ENCODE measurements at places on chromosomes 6 and 20.

DNA sequence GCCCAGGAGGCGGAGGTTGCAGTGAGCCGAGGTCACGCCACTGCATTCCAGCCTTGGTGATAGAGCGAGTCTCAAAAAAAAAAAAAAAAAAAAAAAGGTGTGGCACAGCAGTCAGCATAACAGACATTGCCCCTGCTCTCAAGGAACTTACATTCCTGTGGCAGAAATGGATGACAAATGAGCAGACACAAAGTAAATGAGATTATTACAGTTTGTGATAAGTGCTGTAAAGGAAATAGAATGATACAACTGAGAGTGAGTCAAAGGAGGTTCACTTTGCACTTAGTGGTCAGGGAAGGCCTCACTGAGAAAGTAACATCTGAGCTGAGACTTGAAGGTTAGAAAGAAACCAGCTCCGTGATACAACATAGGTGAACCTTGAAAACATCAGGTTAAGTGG is 36.4 kb downstream of the CEP250 start:
- DNase-seq = no peak

DNA sequence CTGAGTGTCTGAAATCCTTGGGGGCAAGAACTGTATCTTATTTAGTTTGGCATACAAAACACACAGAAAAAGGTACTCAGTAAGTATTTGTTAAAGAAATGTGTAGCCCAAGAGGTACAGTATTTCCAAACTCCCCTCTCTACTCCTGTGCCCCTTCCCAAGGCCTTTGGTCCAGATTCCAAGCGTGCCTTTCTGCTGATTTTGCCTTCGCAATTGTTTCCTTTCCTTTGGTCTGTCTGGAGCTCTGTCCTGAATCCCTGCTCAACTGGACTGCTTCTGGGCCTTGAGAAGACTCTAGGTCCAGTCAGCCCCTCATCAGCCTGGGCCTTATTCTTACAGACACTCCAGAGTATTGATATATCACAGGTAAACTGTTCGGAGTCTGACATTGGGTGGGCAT is 122.2 kb upstream of the SYNCRIP start:
- DNase-seq = no peak

DNA sequence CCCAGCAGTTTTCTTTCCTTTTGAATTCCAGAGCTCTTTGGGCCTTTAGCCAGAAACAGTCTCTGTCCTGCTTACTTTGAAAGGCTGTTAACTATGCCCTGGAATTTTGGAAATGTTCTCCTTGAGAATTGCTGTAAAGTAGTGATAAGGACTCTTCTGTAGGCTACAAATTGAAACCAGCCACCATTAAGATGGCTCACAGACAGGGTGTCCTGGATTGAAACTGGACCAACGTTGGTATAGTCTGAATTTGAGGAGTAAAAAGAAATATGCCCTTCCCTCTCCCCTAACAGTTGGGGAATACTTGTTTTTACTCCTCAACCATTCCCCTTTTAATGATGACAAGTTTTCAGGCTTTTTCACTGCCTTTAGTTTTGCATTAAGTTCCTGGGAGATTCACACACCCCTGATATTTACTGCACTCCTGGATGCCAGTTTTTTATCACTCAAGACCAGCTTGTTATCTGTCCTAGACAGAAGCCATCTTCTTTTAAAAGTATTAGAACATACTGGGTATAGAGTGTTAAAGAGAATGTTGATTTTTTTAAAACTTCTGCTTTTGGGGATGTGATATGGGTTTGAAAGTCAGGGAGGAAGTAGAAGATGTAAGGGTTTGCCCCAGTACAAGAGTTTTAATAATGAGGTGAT is 21.9 kb downstream of the TOP1 start:
- no peak for DNase-seq

DNA sequence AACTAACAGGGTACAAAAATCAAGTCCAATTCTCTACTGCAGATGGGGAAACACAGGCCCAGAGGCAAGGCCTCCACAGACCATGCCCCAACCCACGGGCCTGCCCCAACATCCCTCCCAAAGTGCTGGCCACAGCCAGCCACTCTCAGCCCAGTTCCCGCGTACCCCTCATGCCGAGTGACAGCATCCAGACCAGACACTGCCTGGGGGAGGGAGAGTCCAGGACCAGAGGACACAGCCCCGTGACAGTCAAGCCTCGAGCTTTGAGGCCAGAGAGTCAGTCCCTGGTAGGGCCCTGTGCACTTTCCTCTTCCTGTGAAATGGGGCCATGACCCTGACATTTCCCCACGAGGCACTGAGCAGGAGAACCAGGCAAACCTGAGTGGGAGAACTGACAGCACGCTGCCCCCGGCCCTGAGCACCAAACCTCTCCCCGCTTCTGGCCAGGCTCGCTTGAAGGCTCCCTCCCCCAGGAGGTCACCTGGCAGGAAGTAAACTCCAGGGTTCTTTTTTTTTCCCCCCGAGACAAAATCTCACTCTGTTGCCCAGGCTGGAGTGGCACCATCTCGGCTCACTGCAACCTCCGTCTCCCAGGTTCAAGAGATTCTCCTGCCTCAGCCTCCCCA is 4.9 kb downstream of the MYL9 start:
- no peak for DNase-seq

- no peak for DNase-seq
Measured at GRCh38 chr6:31597006-31597405, 4.2 kb upstream of the NCR3 start.

DNA sequence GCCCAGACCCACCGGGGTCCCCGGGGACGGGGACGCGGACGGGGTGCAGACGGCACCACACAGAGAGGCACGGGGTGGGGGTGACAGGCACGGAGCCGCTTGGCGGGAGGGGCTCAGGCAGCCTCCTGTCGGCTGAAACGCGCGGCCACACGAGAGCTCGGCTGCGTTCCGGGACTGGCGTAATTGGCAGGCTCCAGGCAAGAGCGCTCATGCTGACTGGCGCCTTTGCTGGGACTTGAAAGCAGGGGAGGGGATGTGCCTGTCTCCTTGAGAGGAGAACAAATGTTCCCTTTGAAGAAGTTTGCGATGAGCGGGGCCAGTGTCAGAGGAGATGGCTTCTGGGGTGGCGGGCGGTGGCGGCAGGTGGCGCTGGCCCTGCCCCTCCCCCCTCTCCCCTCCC is 25.8 kb downstream of the BHLHE23 start:
- DNase-seq = no peak

DNA sequence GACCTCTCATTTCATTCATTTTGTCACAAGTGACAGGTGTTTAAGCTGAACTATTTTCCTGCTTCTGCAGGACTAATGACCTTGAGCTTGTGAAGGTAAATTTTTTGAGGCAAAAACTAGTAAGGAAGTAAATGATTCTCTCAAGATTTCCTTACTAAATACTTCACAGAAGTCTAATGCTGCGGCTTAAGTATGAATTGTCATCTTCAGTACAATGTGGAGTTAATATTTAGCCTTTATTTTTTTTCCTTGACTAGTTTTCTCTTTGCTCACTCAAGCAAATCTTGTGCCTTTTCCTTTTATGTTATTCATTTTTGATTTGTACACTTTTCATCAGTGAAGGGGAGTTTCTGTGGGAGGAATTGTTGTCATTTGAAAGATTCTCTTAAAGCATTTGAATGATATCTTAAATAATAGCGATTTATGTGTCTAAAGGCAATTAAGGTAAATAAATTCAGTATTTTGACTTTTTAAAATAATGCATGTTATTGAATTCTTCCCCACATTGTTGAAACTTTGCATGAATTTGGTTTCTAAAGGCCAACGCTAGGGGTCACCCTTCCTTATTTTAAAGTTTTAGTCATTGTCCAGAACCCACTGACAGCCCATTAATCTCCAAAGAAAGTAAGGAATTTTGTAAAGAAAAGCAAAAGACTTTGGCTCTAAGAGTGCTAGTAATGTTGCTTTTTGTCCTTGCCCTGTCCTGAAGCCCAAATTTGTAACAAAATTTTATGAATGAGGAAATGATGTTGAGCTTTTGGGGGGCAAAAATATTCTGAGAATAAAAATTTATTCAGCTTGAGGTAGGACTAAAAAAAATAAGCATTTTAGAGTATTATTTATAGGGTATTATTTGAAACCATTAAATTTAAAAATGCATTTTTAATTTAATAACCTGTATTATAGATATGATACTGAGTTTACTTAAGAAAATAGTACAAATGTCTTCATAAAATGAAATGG is 157.4 kb upstream of the LAMA2 start:
- DNase-seq = peak; percentile 9

- DNase-seq = no peak
Measured at GRCh38 chr20:59748619-59749191, 144.4 kb downstream of the PHACTR3 start.

DNA sequence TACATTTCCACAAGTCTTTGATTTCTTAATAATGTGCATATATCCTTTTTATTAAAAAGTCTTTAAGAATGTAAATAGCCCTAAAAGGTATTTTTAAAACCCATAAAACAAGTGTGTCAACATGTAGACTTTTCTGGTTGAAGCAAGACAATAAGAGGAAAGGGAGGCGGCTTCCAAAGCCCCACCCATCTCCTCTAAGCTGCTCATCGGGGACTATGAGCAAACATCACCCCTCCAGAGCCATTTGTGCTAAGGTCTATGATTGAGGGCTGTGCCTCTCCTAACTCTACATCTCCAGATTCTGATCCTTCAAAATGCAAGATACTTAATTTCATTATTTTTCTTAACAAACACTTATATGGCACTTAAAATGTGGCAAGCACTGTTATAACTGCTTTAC is 2.5 kb upstream of the NAA20 start:
- DNase-seq = no peak

- no peak for DNase-seq
Measured at GRCh38 chr6:73051147-73051546, 174.1 kb downstream of the KHDC1L start.

DNA sequence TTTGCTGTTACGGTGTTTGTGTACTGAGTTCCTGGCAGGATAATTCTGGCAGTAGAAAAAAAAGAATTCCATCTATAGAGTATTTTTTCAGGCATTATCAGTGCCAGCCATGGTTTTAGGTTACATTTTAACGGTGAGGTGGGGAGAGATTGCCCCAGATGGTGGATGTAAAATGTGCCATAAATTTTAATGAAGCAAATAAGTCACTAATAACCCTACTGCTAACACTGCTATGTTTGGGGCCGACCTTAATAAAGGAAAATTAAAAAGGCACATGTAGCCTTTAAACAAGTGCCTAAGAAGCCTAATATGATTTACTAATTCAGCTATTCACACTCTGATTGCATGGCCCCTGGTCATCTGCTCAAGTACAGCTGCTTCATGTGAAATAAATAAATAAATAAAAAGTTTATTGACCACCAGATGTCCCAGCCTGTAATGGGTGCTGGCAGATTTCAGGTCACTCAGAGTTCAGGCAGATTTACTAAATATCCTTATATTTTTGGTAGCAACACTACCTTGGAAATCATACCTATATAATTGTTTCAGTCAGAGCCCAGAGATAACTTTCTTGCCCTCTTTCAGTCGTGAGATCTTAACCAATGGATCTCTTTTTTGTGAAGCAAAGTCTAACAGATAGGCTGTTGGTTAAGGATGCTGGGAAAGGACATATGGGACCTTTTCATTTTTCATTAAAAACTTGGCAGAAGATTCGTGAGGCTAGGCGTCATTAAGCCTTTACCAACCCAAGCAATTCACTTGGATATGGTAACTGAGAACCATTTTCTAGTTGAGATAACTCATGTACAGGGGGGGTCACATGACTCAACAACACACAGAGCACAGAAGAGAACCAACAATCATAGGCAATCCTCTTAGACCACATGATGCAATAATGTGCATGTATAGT is 495.0 kb upstream of the NRSN1 start:
- DNase-seq = no peak

DNA sequence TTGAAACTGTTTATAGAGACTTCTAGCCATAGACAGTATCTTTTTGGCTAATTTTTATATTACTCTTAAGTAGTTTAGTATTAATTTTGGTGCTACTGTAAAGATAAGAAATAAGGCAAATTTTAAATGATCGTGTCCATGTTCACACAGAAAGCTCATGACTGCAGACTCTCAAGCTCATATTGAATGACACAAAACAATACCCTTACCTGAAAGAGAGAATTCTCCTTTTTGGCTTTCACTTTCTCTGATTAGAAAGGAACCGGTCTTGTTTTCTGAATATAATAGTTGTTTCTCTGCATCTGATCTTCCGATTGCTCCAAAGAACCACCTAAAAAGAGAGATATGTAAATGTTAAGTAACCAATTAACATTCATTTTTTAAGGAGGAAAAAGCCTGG is 57.0 kb downstream of the FRK start:
- no peak for DNase-seq

DNA sequence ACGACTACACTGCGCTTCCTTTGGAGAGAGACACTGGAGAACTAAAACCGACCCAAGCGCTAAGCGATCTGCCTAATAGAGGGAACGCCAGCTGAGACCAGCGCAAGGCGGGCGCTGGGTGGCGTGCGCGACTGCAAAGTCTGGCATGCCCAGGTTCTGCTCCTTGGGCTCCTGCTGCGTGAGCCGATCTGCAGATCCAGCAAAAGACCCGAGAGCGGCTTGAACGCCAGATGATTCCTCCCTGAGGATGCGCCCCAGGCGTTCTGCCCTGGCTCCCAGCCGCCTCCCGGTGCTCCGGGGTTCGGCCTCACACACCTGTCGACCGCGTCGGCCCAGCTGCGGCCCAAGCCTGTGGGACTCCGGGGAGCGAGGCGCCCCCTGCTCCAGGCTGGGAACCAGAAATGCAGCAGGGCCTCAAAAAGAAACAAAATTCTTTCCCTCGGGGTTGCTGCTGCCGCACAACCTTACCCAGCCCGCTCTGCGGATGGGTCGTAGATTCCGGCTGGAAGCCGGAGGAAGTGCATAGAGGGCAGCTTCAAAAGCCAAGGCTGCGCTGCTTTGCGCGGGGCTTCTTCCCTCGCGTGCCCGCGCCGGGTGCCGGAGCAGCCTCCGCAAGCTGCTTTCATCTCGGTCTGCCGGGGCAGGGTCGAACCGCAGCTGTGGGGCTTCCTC is 17.9 kb upstream of the PRDM13 start:
- DNase-seq = peak; percentile 81

GRCh38 chr6:44500074-44500473 is 112.6 kb downstream of the CDC5L start:
- DNase-seq = no peak

DNA sequence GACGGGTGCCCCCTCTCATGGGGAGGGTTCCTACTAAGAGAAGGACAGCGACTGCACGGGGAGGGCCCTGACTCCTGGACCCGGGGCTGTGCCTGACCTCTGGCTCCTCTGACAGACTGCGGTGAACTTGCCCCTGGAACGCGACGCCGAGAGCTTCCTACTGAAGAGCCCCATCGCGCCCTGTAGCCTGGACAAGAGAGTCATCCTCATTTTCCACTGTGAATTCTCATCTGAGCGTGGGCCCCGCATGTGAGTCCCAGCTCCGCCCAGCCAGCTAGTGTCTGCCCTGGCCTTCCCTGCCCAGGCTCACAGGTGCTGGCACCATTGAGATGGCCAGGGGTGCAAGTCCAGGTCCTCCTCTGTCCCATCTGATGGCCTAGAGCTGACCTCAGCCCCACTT is 7.2 kb downstream of the CDC25B start:
- DNase-seq = no peak

DNA sequence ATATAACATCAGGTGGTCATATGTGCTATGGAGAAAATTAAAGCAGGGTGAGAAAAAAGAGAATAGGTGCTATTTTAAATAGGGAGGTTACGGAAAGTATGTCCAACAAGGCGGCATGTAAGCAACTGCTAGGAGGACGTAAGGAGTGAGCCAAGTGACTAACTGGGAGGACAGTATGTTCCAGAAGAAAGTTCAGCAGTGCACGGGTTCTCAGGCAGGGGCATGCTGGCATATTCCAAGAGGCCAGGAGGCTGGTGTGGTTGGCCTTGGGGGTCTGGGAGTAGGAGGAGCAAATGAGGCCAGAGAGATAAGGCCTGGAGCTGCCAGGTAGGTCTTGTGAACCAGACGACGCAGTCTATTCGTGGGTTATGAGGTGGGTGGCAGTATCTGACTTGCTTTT is 112.4 kb downstream of the ARMC2 start:
- no peak for DNase-seq

Measured in right kidney (tissue), 9 donors.